ENCODE measurements at places on chromosomes 2 and 18.
A peak's percentile ranks its signal among the peaks of the same experiment; 100 is the strongest.

GRCh38 chr2:191696001-191696400 is 18.1 kb downstream of the NABP1 start:
- DNase-seq, result no peak

- DNase-seq, result peak; percentile 34
Observed at GRCh38 chr2:162029287-162029901, 44.6 kb downstream of the DPP4 start.

- DNase-seq, result no peak
Observed at GRCh38 chr18:10843565-10843964, 305.8 kb downstream of the PIEZO2 start.

DNA sequence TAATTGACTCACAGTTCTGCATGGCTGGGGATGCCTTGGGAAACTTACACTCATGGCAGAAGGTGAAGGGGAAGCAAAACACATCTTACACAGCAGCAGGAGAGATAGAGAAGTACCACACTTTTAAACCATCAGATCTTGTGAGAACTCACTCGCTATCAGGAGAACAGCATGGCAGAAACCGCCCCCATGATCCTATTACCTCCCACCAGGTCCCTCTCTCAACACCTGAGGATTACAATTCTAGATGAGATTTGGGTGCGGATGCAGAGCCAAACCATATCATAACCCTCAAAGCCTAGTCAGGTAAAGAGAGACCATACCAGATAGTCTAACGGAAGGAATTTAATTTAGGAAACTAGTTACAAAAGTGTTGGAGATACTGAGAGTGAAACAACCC is 182.6 kb upstream of the ACVR2A start:
- no peak for DNase-seq

GRCh38 chr2:152428800-152429582 is 94.0 kb downstream of the FMNL2 start:
- DNase-seq, result no peak

GRCh38 chr2:159243529-159243928 is 43.0 kb downstream of the WDSUB1 start:
- no peak for DNase-seq

GRCh38 chr2:69375494-69376353 is 11.3 kb downstream of the GFPT1 start:
- DNase-seq, result peak; percentile 27

- DNase-seq, result no peak
Observed at GRCh38 chr18:21293479-21293878, 51.4 kb downstream of the GREB1L start.

- DNase-seq, result peak; percentile 32
Observed at GRCh38 chr2:54106631-54107454, 8.6 kb upstream of the ACYP2 start.

DNA sequence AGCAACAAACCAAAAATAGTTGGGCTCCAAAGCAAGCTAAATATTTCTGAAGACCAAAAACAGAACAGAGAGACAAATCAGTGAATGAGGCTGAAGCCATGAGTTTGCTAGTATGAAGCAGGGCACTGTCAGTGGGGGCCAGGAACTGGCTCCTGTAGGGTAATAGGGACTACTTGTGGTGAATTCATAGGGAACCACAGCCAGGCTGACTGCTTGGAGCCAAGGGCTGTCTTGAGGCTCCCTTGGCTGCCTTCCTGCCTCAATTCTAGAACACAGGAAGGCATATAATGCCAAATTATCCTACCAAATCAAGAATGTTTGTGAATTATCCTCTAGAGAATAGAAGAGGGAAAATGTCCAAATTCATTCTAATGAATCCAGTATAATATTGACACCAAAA is 406.0 kb downstream of the CCDC85A start:
- no peak for DNase-seq

DNA sequence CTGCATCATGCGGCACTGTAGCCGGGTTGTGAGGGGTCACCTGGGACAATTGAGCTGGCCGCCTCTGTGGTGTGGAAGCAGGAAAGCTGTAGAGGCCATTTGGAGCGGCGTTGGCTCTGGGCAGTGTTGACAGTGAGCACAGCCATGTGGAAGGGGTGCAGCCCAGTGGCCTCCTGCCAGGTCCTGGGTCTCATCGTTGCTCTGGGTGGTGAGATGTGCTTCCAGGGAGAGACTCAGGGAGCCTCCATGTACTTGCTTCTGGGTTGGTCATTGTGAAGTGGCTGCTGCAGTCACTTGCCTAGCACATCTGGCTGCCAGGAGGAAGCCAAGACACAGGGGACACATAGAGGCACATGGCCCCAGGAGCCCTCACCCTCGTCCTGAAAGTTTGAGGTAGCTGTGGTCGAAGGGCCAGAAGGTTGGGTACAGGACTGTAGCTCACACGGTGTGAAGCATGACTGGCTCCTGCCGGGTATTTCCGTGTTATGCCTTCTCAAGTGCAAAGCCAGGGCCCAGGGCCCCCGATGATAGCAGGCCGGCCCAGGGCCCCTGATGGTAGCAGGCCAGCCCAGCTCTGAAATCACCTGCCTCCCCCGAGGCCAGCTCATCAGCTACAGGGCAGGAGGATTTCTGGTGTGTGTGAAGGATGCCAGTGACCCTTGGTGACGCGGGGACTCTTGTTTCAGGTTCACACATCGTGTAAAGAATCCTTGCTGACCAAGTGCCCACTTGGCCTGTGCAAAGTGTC is 82.6 kb downstream of the DGKD start:
- no peak for DNase-seq

- DNase-seq, result no peak
Observed at GRCh38 chr2:148259674-148260073, 238.8 kb downstream of the MBD5 start.

GRCh38 chr2:109206569-109207146 is 77.7 kb downstream of the SH3RF3 start:
- DNase-seq, result no peak

DNA sequence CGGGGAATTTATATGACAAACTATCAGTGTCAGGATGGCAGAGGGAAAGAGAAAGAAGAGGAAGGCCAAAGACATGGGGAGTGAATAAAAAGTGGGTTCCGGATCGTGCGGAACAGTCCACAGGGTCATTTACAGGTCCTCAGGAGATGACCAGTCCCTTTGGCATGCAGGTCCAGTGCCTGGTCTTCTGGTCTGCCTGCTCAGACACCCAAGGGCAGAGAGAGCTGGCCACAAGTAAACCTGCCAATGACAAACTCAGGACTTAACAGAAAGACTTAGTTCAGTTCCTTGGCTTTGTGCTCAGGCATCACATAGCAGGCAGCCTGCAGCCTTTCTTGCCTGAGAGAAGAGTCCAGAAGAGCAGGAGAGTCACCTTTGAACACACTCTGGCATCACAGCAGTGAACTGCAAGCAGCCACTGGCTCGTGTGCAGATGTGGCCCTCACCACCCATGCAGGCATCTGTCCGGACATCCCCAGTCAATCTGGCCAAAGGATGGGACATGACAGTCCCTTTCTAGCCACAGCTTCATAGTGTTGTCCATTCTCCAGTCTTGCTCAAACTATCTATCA is 14.0 kb downstream of the TMEM127 start:
- peak; percentile 64 for DNase-seq

DNA sequence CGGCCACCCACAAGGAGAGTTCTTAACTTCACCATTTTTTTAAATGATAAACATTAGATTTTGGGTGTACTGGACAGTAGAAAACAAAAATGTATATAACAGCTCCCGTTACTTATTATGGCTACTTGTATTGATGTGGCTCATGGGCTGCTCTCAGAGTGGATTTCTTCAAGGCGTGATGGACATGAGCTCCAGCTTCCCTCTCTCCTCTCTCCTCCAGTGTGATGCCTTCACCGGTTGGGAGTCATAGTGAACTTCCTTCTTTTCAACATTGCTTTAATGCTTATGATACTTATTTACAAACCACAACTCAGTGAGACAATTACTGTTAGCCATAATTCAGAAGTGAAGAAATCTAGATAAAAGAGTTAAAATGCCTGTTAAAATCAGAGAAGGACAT is 515.2 kb downstream of the RNF144A start:
- DNase-seq, result peak; percentile 79

DNA sequence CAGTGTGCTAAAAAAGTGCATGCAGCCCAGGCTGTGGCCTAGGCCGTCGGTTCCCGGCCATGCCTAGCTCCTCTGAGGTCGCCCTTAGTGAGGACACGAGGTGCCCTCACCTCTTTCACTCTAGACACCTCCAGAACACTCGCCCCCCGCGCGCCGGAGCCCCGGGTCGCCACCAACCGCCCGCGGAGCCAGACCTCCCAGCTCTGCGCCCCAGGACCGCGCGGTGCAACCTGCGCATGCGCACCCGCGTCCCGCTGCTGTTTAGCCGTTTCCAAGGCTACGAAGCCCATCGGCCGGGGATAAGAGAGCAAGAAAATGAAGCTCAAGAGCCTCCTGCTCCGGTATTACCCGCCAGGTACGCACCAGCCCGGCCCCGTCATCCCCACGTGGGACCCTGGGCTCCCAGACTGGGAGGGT is at the start of gene DAW1:
TSS of gene DAW1 (plus strand) at position 257 of the 417 bp plus-strand sequence. CDS start at position 316, 59 bp downstream.
- DNase-seq, result no peak

GRCh38 chr18:38796762-38797161 is 1231.2 kb upstream of the CELF4 start:
- no peak for DNase-seq

GRCh38 chr2:224126003-224126402 is 86.9 kb upstream of the SERPINE2 start:
- no peak for DNase-seq

GRCh38 chr2:112121682-112122254 is 16.4 kb upstream of the FBLN7 start:
- peak; percentile 56 for DNase-seq

- DNase-seq, result no peak
Observed at GRCh38 chr2:183868707-183869106, 729.6 kb upstream of the ZNF804A start.

GRCh38 chr2:237512774-237513466 is 25.9 kb downstream of the MLPH start:
- peak; percentile 77 for DNase-seq

DNA sequence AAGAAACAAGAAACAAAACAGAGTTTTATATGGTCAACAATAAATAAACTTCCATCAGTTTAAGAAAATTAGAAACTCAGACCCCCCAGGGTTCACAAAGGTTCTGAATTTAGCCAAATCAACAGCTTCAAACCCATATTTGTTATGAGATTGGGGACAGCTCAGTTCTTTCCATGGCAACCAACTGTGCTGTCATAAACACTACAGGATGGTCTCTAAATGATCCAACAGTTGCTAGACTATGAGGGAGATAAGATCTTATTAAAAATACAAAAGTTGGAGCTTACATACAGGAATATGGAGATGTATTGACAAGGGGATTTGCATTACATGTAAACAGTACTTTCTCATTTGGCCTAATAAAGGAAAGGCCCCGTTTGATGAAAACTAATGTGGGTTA is 154.6 kb upstream of the CTAGE1 start:
- no peak for DNase-seq

Measured in MV-4-11 (cell line).